Stimulated activated CD4-positive, alpha-beta T cell treated with anti-CD3 and anti-CD28 coated beads, Interleukin-12 subunit alpha, Interleukin-12 subunit beta, amount 100 ng/mL, for 48 hours (primary cell): ENCODE measurements at places on chromosomes 16 and 17.
A peak's percentile ranks its signal among the peaks of the same experiment; 100 is the strongest.

GRCh38 chr16:83733301-83733700, 74.5 kb upstream of the HSBP1 start:
- DNase-seq: no peak

GRCh38 chr17:47229535-47230443, 20.6 kb downstream of the MYL4 start:
- peak; percentile 70 for DNase-seq

DNA sequence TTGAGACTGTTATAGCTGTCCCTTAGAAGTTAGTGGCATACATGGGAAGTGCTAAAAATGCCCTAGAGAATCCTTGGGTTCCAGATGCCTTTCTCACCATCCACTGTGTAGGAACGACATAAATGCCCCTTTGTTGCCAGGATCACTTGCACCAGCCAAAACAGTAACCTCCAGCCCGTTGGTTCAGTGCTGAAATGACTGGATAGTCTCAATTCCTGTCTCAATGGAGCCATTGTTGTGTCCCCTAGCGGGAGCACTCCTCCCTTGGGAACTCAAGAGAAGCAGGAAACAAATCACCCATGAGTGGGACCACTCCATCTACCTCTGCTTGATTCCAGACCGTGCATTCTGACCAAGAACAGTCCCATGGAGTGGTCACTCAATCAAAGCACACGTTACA, 23.1 kb downstream of the MPHOSPH6 start:
- no peak for DNase-seq

DNA sequence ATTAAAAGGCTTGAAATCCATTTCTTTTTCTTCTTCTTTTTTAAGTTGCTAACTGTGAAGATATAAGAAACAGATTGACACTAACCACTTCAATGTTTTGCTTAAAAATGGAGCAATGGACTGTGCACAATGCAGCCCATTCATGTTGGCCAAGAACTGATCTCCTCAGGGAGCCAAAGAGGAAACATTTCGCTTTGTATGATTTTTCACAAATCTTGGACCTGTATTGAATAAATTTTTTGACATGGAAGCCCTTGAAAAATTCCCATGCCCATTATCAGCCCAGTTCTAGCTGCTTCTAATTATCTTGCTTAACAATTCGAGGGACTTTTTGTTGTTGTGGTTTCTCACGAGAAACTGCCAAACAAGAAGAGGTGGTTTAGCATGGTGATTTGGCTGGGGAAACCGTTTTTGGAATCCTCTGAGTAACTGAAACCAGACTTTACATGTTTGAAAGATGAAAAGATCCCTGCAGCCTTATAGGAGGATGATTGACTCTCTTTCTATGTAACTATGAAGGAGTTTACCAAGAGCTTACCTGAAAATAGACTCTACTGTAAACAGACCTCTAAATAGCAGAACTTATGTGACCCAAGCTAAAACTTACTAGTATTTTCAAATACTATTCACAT, 1389.4 kb upstream of the GOT2 start:
- no peak for DNase-seq

DNA sequence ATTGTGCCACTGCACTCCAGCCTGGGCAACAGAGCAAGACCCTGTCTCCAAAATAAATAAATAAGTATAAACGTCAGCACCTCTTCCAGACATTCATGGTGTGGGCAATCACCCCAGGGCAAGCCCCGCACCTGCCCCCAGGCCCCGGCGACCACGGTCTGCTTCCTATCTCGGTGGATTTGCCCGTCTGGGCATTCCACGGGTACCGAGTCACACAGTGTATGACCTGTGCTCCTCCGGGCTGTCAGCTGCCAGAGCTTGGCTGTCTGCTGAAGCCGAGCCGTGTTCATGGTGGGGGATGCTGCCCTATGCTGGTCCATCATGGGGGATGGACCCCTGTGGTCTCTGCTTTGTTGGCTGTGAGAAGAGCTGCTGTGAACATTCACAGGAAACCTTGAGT, 15.4 kb downstream of the CYBC1 start:
- DNase-seq: no peak

- DNase-seq: no peak
These were observed 66.1 kb downstream of the AXIN2 start for GRCh38 chr17:65495122-65496055.

DNA sequence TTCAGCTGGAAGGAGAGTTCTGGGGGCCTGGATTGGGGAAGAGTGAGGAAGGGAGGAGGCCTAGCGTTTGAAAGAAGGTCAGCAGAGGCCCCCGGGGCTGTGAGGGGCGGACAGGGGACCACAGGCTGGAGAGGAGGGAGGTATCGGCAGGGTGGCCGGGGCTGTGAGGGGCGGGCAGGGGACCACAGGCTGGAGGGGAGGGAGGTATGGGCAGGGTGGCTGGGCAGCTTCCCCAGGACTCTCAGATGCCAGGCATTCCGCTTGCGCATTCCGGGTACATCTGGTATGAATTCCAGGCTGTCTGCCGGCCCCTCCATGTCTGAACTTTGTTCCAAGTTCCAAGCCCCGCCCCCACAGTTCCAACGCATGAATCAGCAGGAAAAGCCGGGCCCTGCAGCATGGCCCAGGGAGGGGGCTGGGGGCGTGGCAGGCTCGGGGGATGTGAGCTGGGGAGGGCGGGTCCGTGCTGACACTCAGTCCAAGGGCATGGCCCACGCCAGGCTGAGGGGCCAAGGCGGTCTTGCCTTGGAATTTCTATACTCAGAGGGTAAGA, 4.3 kb upstream of the TLCD2 start:
- DNase-seq: no peak

DNA sequence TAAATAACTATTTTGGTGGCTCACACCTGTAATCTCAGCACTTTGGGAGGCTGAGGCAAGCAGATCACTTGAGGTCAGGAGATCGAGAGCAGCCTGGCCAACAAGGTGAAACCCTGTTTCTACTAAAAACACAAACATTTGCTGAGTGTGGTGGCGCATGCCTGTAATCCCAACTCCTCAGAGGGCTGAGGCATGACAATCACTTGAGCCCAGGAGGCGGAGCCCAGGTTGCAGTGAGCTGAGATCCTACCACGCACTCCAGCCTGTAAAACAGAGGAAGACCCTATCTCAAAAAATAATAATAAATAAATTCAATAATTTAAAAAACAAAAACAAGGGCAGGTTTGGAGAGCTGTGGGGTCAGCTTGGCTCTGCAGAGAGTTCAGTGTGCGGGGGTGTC, 5.7 kb upstream of the SLC4A1 start:
- no peak for DNase-seq

DNA sequence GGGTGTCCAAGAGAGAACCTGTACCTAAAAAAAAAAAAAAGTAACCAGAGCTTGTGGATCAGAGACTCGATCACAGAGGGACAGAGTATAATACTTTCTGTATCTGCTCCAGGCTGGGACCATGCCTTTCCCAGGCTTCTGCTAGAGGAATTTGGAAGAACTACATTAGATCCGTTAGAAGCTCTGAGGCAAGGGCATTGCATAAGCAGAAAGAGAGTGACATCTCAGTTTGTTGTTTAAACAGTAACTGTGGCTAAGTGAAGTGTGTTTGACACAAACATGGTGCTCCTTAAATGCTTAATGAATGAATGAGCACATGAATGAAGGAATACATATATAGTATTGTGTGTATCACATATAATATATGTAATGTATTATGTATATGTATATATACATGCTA, 131.2 kb downstream of the HS3ST3B1 start:
- no peak for DNase-seq

DNA sequence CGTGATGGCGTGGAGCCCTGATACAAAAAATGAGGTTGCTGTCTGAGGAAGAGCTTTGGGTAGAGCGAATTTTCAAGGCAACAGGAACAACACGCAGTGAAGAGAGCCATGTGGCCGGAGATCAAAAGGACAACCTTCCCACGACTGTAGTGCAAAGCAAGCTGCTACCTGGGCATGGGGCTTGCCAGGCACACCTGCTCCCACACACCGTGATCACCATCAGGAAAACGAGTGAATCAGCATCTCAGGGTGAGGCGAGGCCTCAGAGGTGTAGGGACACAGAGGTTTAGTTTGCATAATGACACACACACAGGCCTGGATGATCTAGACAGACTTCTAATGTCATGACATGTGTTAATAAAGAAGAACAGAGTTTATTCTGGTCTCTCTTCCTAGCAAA, 65.7 kb downstream of the PARN start:
- DNase-seq: no peak

GRCh38 chr17:6456321-6456720, 12.1 kb downstream of the PIMREG start:
- DNase-seq: no peak
